ENCODE measurements at places on chromosomes 11 and 22.

- no peak for DNase-seq
Measured at GRCh38 chr22:27196606-27197005, 539.2 kb downstream of the MIAT start.

GRCh38 chr11:128416976-128417375 is 170.4 kb downstream of the ETS1 start:
- DNase-seq, result no peak

DNA sequence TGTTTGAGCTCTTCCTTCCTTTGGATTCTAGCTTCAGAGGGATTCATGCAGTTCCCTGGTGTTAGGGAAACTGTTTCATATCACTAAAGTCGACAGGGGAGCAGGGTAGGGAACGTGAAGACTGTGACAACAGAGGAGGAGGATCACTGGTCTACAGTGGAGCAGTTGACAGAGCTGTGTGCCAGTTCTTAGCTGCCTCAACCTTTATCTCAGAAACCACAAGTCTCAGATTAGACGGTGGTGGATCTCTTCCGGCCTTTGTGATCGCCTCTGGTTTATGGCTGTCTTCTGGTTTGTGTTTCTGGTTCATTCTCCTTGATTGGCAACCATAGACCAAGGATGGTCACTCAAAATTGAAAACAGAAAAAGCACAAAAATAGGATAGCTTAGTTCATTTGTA is 538.9 kb upstream of the API5 start:
- DNase-seq, result no peak

- DNase-seq, result no peak
Measured at GRCh38 chr11:7668911-7669310, 4.4 kb downstream of the CYB5R2 start.

DNA sequence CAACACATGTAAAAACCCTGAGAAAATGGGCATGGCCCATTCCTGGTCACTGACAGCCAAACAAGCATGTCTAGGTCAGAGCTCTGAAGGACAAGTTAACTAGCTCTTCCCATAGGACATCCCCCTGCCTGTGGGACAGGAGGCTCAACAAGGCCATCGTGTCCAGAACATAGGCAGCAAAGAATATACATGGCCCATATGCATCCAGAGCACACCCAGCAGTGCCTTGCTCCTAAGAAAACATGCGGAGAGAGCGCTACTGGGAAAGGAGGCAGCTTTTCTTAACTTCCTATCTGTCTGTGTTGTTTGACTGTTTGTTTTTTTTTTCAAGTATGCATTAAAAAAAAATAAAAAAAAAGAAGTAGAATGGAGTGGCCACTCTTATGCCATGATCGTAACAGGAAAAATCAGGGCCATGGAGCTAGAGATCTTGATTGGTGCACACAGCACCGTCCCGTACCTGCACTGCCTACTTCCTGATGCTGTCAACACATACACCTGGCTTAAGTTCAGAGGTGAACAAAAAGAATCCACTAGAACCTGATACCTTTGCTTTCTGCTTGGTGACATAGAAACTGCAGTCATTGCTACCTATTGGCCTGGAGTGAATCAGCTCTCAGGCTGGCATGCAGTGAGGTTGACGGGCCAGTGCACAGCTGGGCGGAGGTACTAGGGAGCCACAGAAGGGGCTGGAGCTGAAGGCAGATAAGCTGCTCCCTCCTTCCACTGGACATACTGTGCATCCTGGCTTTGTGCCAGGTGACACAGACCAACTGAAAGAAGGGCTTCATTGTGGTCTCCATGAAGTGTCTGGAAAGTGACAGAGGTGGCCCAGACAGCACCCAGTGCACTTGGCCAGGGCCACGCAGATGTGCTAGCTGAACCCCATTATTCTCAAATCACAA is 11.9 kb downstream of the UFD1 start:
- no peak for DNase-seq

- no peak for DNase-seq
Measured at GRCh38 chr22:17911887-17912286, 112.5 kb downstream of the MICAL3 start.

GRCh38 chr11:469684-470560 is 19.8 kb downstream of the PTDSS2 start:
- no peak for DNase-seq

DNA sequence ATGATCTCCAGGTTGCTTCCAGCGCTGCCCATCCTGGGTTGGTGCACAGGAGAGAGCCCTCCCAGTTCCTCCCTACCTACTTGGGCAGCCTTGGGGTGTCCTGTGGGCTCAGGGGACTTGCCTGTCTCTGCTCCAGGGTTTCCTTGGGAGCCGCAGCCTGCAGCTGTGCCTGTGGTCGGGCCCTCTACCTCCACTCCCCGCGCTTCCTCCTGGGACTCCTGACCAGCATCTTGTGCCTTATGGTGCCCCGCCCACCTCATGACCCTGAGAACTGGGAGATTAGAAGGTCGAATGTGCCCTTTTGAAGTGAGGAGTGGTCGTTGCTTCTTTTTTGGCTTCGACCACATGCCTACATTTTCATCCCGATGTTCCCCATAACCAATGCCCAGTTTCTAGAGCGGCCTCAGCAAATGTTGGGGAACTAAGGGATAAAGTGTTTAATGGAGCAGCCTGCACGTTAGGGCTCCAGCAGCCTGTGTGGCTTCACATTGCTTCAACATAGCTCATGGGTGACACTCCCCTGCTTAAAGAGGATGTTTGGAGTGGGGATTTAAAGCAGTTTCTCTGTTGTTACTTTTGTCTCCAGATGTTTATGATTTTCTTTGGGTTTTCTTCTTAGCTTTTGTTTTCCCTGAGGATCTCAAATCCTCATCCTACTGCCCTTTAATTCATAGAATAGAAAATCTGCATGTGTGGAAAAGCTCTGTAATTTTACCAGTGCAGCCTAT is 248.8 kb downstream of the TBC1D22A start:
- no peak for DNase-seq

- no peak for DNase-seq
Measured at GRCh38 chr11:117535850-117536411, 208.3 kb downstream of the CEP164 start.

Measured in WERI-Rb-1 (cell line).